ENCODE measurements at places on chromosomes 16 and 17.

DNA sequence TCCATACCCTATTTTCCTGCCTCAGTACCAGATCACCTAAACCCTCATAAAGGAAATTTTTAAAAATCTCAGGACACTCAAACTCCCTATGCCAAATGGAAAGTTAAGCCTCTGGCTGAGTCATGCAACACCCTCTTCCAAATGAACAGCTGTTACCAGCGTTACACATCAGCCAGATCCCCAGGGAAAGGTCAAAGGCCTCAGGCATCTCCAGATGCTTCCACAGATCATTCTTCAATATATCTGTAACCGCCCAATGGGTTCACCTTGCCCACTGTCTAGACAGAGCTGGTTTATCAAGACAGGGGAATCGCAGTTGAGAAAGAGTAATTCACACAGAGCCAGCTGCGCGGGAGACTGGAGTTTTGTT is 29.1 kb upstream of the SHCBP1 start:
- DNase-seq: peak; percentile 50

DNA sequence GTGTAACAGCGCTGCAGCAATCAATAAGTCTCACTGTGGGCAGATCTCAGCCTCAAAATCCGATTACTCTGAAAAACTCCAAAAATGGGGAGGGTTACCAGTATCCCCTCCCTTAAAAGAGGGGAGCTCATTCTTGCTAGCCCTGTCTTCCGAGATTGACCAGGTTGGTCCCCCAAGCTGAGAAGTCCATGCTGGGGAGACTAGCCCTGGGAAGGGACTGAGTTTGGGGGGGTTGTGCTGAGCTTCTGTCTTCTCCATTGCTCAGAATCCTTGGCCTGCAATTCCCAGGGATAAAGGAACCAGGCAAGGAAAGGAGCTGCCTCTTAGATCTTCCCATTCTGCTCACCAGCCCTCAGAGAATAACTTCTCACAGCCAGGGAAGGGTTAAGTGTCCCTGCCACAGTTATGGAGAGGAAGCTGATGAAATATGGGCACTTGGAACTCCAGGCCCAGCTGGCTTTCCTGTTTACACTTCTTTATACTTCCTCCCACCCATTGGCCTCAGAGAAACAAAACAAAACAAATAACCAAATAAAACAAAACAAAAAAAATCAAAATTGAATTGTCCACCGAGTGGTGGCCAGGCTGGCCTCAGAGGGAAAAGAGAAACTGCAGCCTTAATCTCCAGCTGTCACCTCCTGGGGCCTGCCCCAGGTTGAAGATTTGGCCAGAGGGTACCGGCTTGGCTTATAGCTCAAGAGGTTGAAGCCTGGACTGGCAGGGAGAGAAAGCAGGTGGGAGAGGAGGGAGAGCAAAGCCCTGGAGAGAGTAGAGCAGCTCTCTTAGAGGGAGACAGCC is 2.6 kb downstream of the HOXB3 start:
- DNase-seq: no peak

DNA sequence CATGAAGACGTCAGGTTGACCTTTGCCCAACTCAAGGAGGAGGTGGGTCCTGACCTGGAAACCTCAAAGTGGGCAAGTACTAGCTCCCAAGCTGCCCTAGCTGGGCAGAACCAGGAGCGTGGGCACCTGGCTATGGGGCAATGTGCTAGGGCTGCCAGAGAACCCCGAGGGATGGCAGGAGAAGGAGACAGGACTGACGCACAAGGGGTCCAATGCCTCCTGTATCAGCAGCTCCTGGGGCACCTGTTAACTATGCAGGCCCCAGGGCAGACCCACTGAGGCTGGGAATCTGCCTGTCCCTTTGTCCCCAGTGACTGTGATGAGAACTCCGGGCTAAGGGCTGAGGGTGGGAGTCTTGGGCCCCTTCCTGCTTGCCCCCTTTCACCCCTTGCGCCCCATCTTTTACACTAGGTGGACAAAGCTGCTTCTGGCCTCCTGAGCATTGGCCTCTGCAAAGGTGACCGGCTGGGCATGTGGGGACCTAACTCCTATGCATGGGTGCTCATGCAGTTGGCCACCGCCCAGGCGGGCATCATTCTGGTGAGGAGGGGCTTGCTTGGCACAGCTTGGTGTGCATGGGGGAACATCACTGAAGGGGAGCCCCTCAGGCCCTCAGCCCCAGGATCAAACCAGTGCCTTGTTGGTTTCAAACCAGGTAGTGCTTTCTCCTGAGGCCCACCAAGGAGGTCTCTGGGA is 7.7 kb downstream of the CHAD start:
- no peak for DNase-seq

DNA sequence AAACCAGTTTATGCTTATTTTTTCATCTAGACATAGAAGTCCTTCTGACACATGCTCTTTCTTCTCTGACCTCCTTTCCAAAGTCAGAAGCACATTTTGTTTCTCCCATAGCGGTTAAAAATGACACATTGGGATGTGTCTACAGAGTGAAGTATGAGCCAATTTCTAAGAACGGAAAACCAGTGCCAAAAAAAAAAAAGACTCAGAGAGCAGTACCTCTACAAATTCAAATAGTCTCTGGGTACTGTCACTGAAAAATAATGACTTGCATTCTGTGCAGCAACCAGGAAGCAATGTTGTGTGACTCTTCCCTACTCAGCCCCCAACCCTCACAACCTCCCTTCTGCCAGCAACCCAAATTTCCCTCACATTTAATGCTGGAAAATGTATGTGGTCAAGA is 145.5 kb upstream of the PMFBP1 start:
- DNase-seq: no peak

- no peak for DNase-seq
Measured at GRCh38 chr16:72142476-72142875, 29.5 kb downstream of the PMFBP1 start.

DNA sequence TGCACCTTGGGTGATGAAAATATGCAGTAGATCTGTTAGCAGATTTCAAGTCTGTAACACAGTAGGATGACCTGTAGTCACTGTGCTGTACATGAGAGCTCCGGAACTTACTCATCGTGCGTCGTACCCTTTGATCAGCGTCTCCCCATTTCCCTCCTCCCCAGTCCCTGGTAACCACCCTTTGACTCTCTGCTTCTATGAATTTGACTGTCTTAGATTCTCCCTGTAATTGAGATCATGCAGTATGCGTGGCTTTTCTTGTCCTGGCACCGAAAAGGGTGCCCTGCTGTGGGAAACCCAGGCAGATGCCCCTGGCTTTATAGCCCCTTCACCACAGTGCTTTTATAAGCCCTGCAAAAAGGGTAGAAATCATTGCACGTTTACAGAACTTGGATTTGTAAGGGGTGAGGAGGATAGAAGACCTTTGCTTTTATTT is 20.5 kb downstream of the CLEC16A start:
- no peak for DNase-seq

GRCh38 chr16:54370278-54371040 is 83.9 kb upstream of the IRX3 start:
- no peak for DNase-seq

DNA sequence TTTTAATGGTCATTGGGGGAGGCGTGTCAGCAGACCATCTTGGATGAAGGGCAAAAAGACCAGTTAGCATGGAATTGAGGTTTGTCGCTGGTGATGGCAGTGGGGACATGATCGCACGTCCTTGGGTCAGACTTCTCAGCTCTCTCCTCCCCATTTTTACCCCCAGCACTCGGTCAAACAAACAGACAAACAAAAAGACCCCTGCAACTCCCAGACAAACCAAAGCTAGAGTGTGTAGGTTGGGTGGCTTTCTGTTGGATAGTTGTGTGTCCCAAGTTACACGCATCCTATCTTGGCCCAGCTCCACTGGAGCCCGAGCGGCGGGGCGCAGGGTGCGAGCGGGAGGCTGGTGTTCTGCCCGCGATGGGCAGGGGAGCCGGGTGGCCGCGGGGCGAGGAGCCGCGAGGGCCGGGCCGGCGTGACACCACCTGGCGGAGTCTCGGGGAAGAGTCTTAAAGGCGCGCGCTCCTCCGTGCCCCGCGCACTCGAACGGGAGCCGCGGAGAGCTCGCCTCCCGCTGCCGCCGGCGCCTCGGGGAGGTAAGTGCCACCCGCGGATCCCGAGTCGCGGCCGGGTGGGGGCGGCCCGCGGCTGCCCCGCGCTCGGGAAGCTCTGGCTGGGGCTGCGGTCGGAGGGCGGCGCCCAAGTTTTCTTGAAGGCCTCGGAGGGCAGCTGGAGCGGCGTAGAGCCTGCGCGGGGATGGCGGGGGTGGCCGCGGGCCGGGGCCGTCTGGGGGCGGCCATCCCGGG is 18.5 kb upstream of the NTN1 start:
- no peak for DNase-seq

DNA sequence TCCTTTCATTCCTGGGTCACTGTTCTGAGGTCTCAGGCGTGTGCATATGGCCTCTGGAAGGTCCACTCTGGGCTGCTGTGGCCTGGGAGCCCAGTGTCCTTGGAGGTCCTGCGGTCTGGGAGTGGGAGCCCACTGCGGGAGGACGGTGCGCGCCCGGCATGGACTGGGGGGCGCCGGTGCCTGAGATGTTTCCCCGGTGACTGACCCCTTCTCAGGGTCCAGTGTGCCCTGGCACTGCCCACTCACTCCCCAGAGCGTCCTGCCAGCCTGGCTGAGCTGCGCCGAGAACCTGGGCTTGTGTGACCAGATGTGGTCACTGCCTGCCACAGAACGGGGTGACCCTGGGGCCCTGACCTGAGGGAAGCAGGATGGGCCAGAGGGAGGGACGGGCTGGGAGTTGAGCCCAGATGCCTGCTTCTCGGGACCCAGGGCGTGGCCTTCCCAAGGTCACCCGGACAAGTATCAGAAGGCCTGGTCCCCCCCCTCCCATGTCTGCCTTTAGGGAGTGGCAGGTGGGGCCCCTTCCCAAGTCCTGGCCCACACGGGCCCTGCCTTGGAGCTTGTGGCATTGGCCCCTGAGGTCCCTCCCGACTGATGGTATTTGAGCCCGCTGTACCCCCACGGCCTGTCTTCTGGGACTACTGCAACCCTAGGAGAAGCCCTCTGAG is 1.1 kb upstream of the RHBDL1 start:
- DNase-seq: no peak

DNA sequence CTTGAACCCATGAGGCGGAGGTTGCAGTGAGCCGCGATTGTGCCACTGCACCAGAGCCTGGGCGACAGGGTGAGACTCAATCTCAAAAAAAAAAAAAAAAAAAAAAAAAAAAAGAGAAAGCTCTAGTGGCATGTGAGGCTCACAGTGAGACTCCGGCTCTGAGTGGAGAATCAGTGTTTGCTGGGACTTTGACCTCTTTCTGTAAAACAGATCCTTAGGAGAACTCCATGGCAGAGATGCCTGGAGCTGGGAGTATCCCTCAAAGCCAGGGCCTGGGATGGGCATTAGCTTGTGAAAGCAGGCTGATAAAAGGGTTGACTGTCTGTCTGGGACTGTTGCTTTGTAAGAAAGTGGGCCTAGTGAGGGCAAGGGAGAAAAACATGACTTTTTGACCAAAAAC is 46.4 kb downstream of the ZNF207 start:
- no peak for DNase-seq

- no peak for DNase-seq
Measured at GRCh38 chr16:30924913-30925631, 1.7 kb downstream of the FBXL19 start.

DNA sequence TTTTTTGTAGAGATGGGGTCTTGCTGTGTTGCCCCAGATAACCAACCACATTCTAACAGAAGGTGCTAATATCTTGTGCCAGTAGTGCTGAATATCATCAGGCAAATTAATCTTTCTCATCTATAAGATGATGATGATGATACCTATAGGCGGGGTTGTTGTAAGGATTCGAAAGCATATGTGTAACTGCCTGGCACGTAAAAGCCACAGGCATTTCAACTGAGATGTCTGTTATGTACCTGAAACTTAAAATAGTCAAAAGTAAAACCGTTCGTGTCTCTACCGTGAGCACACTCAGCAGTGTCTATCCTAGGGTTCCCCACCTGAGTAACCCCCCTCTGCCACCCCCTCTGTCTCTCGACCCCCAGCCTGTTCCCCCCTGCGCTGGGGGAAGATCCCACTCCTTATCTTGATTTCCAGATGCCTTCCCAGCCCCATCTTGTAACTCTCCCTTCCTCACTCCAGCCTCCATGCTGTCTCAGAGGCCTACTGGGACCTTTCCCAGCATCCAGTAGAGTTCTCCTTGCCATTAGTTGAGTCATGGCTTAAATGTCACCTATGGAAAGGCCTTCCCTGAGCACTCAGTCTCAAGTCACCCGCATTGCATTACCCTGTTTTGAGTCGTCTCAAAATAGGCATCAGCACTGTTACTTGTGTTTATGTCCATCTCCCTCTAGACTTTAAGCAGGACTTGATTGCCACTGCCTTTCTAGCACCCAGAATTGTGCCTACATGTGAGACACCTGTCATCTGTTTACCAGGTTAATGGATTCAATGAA is 34.1 kb downstream of the CDRT15 start:
- DNase-seq: no peak

DNA sequence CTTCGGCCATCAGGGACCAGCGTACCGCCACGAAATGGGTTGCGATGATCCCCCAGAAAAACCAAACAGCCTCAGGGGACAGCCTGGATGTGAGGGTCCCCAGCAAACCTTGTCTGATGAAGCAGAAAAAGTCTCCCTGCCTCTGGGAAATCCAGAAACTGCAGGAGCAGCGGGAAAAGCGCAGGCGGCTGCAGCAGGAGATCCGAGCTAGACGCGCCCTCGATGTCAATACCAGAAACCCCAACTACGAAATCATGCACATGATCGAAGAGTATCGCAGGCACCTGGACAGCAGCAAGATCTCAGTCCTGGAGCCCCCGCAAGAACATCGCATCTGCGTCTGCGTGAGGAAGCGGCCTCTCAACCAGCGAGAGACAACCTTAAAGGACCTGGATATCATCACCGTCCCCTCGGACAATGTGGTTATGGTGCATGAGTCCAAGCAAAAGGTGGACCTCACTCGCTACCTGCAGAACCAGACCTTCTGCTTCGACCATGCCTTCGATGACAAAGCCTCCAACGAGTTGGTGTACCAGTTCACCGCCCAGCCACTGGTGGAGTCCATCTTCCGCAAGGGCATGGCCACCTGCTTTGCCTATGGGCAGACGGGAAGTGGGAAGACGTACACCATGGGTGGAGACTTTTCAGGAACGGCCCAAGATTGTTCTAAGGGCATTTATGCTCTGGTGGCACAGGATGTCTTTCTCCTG is 769 bp downstream of the KIF2B start:
- DNase-seq: no peak

DNA sequence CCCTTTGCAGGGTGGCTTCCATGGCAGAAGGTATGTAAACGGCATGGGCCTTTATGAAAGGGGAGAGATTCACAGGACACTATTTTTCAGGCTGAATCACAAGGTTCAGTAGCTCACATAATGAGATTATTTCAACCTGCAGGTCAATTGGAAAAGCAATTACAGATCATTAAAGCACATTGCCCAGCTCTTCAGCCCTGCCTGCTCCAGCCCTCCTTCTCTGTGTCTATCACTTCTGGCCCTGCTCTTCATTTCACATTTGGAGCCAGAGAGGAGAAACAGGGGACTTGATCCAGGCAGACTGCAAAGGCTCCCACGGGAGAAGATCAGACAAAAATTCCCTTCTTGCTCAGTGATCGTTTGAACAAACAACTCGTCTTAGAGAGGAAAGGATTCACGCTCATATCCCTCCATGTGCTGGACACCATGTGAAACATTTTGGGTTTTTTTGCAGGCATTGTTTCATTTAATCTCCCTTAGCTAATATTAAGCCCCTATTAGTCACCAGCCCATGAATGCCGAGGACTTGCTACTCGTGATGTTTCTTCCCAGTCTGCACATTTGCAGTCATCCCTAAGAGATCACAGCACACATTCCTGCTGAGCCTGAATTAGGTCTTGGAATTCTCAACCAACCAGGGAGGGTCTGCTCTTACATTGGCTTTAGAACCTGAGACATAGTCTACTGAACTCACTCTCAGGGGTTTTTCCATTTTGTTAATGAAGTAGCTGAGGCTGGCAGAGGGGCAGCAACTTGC is 443.9 kb upstream of the CCL2 start:
- DNase-seq: no peak

All from MCF 10A (cell line).